Uterus (tissue), 4 donors: ENCODE measurements at places on chromosomes 16 and 17. TPM values are rescaled to one million over a fixed set of nuclear protein-coding genes. Genes with fewer than 3 reads are reported as not detected.

DNA sequence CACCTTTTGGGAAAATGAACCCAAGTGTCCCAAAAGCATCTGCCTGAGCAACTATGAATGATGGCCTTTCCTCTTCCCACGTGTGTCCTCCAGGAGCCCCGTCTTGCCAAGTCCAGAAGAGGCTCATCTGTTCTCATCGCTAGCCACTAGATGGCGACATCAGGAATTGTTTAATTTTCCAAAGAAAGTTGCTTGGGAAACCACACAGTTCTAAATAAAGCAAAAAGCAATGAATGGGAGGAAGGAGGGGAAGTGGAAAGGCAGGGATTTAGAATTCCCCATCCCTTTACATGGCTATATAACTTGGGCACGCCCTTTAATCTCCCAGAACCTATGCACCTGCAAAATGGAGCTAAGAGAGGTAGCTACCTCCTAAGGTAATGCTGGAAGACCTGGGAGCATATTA lies 9.0 kb upstream of the CDH5 start:
- H3K27ac ChIP-seq: no peak overlapping the region
- H3K27me3 ChIP-seq: no peaks in the 10 kb centered on the region
- DNase-seq: peak; percentile 38
- no peaks in the 10 kb centered on the region for H3K36me3 ChIP-seq
- H3K4me1 ChIP-seq: no peaks in the 10 kb centered on the region

GRCh38 chr17:19873346-19873745 lies 5.6 kb upstream of the ULK2 start:
- no peak overlapping the region for H3K27ac ChIP-seq
- no peak for DNase-seq
- H3K4me1 ChIP-seq: no peaks in the 10 kb centered on the region
- H3K27me3 ChIP-seq: no peaks in the 10 kb centered on the region

Gene TMED6
- total RNA-seq: not detected

Gene ERCC4
- total RNA-seq: 22.6 TPM

Gene TMEM114
- not detected for total RNA-seq

Gene HSD17B1
- total RNA-seq: 0.35 TPM
